ENCODE measurements at places on chromosomes 3 and 15.

DNA sequence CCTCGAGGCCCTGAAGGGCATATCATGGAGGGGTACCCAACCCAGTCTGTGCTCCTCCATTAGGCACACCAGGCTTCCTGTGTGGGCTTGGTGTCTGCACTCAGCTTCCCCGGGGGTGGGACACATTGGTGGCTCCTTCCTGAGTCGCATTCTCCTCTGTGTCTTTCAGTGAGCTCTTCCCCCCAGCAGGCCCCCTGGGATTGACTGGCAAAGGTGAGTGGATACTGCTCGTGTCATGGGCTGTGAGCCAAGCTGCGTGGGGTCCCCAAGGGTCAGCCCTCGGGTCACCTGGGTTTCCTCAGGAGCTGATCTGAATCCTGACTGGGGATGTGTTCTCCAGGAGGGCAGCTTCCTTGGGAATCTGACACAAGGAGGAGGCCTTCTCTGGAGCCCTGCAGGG lies 231.0 kb downstream of the SNRPN start:
- no peak for DNase-seq

GRCh38 chr3:156808025-156808424 lies 18.1 kb upstream of the LEKR1 start:
- DNase-seq, result no peak

DNA sequence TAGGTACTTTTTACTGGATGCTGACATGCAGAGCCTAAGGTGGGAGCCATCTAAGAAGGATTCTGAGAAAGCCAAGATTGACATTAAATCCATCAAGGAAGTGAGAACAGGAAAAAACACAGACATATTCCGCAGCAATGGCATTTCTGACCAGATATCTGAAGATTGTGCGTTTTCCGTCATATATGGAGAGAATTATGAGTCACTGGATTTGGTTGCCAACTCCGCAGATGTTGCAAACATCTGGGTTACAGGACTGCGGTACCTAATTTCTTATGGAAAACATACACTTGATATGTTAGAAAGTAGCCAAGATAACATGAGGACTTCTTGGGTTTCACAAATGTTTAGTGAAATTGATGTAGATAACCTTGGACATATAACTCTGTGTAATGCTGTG lies 125.1 kb downstream of the PLCL2 start:
- DNase-seq, result no peak

GRCh38 chr15:40762919-40763800 lies 708 bp upstream of the GCHFR start:
- DNase-seq, result peak; percentile 26

DNA sequence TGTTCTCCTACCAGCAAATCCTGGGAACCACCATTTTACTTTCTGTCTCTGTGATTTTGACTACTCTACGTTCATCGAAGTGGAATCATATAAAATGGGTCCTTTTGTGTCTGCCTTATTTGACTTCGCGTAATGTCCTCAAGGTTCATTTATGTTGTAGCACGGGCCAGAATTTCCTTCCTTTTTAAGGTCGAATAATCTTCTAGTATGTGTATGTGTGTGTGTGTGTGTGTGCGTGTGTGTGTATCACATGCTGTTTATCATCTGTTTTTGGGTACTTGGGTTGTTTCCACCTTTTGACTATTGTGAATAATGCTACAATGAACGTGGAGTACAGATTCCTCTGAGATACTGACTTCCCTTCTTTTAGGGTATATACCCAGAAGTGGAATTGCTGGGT lies 35.3 kb downstream of the STARD5 start:
- no peak for DNase-seq

- DNase-seq, result no peak
These were observed 12.9 kb downstream of the MB21D2 start for GRCh38 chr3:192904632-192905289.

DNA sequence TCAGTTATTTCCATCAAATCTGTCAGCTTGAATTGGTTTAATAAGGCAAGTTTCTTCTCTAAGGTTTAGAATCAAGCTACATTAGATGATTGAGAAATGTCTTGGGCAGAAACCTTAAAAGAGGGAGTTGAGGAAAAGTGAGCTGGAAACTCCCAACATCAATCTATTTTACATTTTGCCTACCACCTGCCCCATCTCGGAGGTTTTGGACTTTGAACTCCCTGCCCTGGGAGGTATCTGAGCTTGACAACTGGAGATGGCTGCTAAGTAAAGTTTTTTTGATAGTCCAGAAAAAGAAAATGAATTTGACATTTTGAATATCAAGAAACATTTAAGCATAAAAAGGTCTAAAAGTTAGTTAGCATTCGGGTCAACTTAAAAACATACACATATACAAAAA lies 234.2 kb downstream of the NFKBIZ start:
- no peak for DNase-seq

GRCh38 chr3:125318871-125319270 lies 56.3 kb downstream of the ZNF148 start:
- no peak for DNase-seq

DNA sequence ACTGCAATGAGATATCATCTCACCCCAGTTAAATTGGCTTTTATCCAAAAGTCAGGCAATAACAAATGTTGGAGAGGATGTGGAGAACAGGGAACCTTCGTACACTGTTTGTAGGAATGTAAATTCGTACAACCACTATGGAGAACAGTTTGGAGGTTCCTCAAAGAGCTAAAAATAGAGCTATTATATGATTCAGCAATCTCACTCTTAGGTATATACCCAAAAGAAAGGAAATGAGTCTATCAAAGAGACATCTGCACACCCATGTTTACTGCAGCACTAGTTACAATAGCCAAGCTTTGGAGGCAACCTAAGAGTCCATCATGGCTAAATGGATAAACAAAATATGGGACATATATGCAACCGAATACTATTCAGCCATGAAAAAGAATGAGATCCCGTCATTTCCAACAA lies 68.0 kb upstream of the HES1 start:
- no peak for DNase-seq

Measured in amniotic epithelial cell (primary cell).